ENCODE measurements at places on chromosomes 13 and 19.

- no peak for DNase-seq
Observed at GRCh38 chr13:45141369-45141768, 21.1 kb downstream of the GTF2F2 start.

DNA sequence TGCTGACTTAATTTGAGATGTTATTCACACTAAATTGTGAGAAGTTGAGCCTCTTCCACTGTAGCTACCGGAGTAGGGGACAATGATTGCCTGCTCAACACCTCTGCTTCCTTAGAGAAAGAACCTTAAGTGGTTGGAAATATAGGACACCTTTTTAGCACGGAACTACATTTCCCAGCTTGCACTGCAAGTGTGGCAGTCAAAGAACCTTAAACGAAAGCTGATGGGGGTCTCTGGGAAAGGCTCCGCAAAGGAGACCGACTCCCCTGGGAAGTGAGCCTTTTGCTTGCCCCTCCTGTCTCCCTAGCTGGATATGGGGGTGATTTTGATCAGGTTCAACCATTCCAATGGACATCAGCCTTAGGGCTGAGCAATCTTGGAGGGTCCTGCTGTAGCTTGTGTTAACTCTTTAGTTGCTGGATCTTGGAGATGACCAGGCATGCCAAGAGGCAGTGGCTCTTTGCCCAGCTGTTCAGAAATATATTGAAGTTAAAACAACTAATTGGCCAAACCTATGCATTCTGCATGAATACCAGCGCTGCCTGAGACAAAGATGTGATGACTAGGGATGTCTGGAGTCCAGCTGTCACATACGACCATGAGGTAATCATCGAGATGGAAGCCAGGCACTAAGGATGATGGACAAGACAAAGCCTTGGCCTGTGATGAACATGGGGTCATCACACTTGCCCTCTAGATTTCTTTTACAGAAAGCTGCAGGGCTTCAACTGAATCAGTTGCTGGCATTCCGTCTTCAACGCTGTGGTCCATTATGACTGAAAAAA lies 286.5 kb downstream of the FOXO1 start:
- no peak for DNase-seq

DNA sequence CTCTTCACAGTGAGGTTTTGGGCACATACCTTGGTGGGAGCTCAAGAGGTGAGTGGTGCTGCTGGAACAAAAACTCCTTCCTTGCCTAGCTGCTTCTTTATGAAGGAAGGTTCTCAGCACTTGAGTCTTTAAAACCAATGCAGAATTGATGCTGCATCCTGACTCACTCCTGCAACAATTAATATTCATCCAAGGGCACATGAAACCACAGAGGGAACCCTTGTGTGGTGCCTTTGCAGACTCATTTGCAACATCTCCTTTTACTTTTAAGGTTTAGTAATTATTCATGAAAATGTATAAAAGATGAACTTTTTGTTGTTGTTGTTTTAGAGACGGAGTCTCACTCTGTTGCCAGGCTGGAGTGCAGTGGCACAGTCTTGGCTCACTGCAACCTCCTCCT lies 30.1 kb downstream of the OPA3 start:
- no peak for DNase-seq

DNA sequence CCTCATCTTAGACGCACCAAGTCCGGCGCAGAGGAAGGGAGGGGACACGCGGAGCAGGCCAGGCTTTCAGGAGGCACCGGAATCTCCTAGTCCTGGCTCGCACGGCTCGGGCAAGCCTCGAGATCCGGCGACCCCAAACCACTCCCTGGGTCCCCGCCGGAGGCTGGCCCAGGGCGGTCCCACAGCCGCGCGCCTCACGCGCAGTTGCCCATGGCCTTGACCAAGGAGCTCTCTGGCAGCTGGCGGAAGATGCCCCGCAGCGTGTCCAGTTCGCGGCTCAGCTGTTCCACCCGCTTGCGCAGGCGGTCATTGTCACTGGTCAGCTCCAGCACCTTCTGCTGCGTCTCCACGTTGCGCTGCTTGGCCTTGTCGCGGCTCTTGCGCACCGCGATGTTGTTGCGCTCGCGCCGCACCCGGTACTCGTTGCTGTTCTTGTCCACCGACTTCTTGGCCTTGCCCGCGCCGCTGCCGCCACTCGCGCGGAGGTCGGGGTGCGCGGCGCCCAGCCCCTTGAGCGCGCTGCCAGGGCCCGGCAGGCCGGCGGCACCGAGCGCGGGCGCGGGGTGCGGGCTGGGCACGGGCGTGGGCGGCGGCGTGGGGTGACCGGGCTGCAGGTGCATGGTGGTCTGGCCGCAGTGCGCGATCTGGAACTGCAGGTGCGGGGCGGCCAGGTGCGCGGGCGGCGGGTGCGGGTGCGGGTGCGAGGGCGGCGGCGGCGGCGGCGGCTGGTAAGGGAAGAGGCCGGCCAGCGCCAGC lies 1.0 kb downstream of the CEBPA start:
- DNase-seq, result peak; percentile 7

- no peak for DNase-seq
Observed at GRCh38 chr19:12779162-12779993, 4.0 kb upstream of the HOOK2 start.

- no peak for DNase-seq
Observed at GRCh38 chr13:86810361-86810760, 860.8 kb upstream of the SLITRK5 start.

- no peak for DNase-seq
Observed at GRCh38 chr13:26155568-26155967, 66.5 kb downstream of the RNF6 start.

DNA sequence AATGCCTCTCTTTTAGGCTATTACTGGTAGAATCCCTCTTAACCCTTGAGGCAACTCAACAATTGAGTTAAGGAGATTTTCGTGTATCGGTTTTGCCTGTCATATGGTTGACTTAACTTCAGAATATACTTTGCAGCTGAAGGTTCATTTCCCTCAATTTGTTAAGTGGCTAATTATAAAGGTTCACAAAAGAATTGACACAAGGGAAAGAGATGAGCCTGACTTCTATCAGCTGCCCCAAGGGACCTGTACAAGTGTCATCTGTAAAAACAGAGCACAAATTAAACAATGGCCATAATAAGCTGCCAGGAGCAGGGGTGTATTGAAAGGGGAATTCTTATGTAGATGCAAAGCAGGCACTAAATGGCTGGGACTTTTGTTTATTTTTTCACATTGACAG lies 334.8 kb upstream of the OBI1 start:
- DNase-seq, result no peak

- no peak for DNase-seq
Observed at GRCh38 chr19:37999309-38000213, 92.6 kb downstream of the SIPA1L3 start.

DNA sequence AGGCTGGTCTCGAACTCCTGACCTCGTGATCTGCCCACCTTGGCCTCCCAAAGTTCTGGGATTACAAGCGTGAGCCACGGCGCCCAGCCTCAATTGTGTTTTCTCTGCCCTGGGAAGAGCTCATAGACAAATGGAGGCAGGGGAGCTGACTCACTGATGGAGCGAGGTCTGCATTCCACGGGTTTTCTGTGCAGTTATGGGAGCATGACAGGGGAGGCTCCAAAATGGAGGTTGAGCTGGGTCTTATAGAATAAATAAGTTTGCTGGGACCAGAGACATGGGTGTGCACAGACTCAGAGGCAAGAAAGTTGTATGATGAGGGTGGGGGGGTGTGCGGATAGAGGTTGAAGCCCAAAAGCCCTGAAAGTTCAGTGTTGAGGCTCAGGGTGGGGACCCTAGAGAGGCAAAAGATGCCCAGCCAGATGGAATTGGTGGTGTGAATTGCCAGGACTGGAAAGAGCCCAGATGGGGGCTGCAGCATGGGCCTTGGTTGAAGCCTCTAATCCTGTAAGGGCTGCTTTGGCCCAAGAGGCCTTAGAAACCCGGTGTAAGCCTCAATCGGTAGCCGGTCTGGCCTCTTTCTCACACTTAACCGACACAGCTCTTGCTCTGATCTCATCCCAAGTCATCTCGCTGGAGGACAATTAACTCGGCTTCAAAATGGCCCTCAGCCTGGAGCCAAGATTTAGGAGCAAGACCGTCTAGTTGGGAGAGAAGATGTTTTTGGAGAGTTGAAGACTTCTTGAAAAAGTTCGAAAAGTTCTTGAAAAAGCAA lies 1.9 kb downstream of the TPM4 start:
- DNase-seq, result no peak

DNA sequence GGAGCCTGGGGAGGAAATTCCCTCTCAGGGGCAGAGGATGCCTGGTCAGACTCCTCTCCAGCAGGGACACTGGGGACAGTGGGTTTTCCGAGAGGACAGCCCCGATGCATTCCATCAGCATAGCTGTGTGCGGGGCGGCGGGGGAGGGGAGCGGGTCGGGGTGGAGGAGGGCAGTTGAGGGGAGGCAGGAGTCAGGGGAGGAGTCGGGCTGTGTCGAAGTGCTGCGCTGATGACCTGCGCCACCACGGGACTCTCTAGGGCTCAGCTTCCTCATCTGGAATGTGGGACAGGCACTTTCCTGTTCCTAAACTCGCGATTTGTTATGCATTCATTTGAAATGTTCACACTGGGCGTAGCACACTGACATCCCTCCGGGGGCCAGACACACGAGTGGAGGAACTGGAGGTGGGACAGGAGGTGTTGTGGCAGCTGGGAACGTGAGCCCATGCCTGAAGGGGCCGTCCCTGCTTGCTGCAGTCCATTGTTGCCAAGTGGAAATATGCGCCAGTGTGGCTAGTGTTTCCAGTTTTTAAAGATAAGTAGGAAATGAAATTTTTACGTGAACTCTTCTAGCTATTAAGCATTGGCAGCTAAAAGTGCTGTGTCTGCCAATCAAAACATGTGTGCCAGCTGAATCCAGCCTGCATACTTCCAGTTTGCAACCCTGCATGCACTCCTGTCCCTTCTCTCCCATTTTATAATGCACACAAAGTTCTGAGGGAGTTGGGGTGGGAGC lies 43.3 kb downstream of the FLT1 start:
- no peak for DNase-seq

GRCh38 chr13:56189439-56189838 lies 951.3 kb upstream of the PRR20A start:
- DNase-seq, result no peak

GRCh38 chr13:64397701-64398100 lies 2832.4 kb downstream of the PCDH9 start:
- DNase-seq, result no peak

- no peak for DNase-seq
Observed at GRCh38 chr19:50238043-50238442, 34.6 kb downstream of the MYH14 start.

- no peak for DNase-seq
Observed at GRCh38 chr19:46408664-46409039, 4.7 kb downstream of the CCDC8 start.

- no peak for DNase-seq
Observed at GRCh38 chr19:31541396-31541795, 192.2 kb upstream of the TSHZ3 start.

GRCh38 chr19:16025108-16026101 lies 50.9 kb upstream of the TPM4 start:
- DNase-seq, result no peak

- DNase-seq, result no peak
Observed at GRCh38 chr19:42697884-42698283, 42.4 kb downstream of the PSG3 start.

GRCh38 chr13:34765446-34766180 lies 176.5 kb upstream of the NBEA start:
- DNase-seq, result no peak

DNA sequence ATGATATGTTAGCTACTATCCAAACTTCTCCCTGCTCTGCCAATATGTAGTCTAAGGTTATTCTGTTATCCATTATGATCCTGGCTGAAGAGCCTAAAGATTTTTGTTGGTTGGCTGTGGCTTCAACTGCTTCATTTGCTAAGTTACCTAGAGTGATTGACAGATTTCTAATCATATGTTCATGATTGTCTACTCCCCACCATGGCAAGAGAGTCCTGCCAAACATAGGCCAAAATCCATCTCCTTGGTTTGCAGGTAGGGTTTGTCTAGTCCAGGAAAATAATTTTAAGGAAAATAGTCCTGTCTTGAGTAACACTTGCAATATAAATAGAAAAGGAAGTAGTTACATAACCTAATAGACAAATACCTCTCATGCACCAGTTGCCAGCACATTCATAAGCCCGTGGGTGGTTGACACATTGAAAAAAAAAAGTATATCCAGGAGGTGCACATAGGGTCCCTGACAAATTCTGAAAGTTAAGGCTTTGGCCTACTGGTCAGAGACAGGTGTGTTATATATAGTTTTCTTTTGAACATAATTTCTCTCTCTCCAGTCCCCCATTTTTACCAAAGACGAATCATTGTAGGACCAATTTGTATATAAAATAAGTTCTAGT lies 5.4 kb upstream of the CBY2 start:
- no peak for DNase-seq

- no peak for DNase-seq
Observed at GRCh38 chr19:5128936-5129389, 160.1 kb downstream of the KDM4B start.

DNA sequence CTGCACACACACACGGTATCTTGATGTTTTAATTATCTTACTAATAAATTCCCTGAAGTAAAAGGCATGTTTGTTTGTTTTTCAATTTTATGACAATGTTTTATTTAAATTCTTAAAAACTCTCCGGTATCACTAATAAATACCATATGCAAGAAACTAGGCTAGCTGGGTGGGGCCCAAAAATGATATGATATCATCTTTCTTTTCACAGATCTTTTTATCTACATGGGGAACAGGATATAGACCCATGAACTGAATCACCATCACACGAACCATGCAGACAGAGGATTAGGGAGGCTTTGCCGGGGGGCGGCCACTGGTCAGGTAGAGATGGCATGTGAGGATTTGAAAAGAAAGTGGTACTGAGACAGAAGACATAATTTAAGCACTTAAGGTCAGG lies 266.4 kb downstream of the ENOX1 start:
- no peak for DNase-seq

- DNase-seq, result no peak
Observed at GRCh38 chr19:49326165-49326704, 1.2 kb upstream of the SLC6A16 start.

DNA sequence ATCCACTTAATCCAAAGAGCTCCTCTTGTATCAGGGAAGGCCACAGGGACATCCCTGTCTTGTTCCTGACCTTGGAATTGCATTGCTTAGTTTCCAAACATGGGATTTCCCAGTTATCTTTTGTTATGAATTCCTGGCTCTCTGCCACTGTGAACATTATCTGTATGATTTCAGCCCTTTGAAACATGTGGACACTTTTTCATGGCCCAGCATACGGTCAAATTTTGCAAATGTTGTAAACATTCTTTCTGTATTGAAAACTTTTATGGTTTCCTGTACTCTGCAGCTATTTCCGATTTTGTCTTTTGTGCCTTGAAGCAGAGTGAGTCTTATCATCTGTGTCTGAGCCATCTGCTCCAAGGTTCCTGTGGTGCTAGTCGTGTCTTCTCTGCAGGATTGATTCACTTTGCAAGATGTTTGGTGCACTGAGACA lies 4.5 kb upstream of the CFAP97D2 start:
- DNase-seq, result no peak

GRCh38 chr19:16496613-16496983 lies 404 bp downstream of the C19orf44 start:
- DNase-seq, result no peak

Data from D721Med (cell line).